ENCODE measurements at places on chromosomes 4 and X.
A peak's percentile ranks its signal among the peaks of the same experiment; 100 is the strongest.

GRCh38 chrX:17441965-17442364, 67.0 kb downstream of the NHS start:
- no peak for DNase-seq

DNA sequence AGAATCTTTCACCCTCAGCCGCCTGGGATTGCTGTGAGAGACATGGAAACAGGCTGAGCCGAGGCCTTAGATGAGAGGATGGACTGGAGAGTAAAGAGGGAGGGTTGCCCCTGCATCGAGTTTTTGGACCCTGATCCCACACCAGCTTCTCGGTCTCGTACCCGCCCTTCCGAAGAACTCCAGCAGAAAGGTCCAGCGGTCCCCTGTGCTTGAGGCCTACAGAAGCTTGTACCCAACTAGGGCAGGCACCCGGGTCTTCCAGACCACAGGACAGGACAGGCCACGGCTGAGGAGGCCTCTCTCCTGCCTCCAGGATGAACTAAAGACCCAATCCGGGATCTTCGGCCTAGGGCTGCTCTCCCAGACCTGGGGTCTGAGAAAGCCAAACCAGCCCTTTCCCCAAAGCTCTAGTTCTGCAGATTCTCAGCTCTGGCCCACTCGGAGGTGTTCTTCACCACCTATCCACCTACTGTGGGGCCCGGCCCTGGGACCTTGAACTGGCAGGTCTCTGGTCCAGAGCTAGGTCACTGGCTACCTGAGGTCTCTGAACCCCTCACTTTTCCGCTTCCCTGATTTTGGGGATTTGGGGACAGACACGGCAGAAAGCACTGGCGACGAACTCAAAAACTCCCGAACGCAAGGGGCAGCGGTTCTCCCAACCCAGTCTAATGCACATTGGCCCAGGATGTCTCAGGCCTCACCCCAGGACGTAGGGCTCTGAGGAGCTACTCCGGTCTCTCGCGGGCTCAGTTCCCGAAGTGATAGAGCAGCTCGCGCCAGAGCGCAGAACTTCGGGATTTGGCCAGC, 1.1 kb downstream of the NKX3-2 start:
- DNase-seq: no peak

DNA sequence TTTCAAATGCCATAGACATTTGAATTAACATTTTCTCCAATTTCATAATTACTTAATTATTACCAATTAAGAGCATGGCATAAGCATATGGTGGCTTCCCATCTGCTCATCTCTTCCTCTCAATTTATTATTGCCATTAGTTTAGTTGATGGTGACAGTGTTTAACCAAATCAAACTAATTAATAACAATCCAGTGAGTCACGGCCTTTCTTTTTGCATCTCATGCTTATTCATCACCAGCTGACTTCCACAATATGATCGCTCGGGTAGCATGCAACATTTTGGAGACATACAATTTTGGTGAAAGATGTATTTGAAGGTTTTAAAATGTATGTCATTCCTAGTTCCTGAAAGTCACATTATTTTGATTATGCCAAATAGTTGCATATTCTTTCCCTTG, 172.8 kb upstream of the TACR3 start:
- DNase-seq: no peak

DNA sequence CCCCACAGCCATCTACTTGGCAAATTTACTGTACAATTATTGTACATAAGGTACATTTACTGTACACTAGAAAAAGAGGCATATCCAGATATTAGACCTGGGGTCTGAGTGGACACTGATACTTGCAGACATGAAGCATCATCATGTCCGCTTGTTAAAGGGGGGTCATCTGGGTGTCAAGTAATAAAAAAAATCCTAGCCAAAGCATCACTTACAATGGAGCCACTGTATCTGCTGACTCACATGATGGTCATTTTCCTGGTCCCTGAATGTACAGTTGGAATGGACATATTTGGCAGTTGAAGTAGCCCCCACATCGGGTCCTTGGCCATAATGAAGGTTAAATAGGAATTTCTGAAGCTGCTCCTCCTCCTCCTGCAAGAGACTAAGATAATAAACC, 228.8 kb downstream of the THOC2 start:
- no peak for DNase-seq

GRCh38 chr4:26185436-26185835, 135.4 kb upstream of the RBPJ start:
- DNase-seq: no peak

- DNase-seq: no peak
These were observed 146.2 kb upstream of the HHIP start for GRCh38 chr4:144499777-144500176.

DNA sequence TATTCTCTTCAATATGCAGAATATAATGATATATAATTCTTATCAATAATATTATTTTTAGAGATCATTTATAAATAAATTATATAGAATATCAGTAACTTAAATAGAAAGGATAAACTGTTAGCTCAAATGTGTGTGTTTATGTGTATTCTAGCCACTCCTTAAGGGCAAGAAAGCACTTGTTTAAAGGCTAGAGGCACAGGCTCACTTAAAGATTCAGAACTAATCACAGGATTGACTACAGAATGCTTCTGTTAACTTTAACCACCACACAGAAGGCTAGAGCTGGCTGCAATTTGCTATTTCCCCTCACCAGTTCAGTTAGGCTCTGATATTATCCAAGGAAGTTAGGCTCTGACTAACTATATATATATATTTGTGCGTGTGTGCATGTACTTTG, 69.6 kb downstream of the TBCK start:
- no peak for DNase-seq

DNA sequence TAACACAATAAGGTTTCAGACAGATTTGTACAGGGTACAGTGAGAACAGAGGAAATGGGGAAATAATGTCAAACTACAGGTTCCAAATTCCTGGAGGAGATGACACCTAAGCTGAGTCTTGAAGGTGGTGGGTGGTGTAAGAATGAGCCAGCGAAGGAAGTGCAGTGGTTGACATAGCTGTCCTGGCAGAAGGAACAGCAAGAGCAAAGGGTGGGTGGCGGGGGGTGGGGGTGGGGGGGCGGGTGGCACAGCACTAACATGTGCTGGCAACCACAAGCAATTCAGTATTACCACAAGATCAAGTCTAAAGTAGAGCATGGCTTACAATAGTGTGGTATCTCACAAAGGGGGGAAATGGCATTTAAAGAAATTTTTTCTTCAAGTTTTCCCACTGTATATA, 13.1 kb upstream of the G3BP2 start:
- DNase-seq: no peak

DNA sequence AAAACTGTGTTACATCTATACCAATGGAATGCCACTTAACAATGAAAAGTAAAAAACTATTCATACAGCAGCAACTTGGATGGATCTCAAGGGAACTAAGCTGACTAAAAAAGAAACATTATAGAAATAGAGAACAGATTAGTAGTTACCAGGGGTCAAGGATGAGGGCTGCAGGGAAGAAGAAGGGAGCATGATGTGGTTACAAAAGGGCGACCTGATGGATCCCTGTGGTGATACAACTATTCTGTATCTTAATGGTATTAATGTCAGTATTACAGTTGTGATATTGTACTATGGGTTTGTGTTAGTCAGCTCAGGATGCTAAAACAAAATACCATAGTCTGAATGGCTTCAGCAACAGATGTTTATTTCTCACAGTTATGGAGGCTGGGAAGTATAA, 190.7 kb downstream of the ZNF674 start:
- DNase-seq: no peak

- peak; percentile 32 for DNase-seq
These were observed 41.6 kb upstream of the UGDH start for GRCh38 chr4:39568805-39569204.

DNA sequence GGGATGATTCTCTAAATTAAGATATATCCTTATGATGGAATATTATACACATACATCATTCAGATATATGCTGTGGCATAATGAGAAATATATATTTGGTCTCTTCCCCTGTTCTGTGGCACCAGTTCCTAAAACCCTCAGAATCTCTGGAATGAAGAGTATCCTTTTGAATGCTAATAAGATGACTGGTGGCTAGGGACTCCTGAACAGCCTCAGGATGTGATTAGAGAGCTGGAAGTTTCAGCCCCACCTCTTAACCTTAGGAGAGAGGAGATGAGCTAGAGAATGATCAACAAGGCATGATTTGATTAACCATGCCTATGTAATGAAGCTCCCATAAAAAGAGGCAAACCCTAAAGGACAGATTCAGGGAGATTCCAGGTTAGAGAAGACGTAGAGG, 632.0 kb downstream of the IQCM start:
- no peak for DNase-seq

- DNase-seq: peak; percentile 60
These were observed 1.0 kb upstream of the DCK start for GRCh38 chr4:70992391-70992881.

GRCh38 chr4:122914292-122914904, 8.0 kb downstream of the NUDT6 start:
- DNase-seq: peak; percentile 66

- DNase-seq: no peak
These were observed 8.2 kb downstream of the ATP11C start for GRCh38 chrX:139924696-139925095.

- DNase-seq: no peak
These were observed 204.7 kb upstream of the CASK start for GRCh38 chrX:42128020-42128419.

- no peak for DNase-seq
These were observed 77.9 kb downstream of the LRRC66 start for GRCh38 chr4:51942108-51942832.

GRCh38 chrX:40945361-40945713, 139.9 kb upstream of the USP9X start:
- peak; percentile 59 for DNase-seq

DNA sequence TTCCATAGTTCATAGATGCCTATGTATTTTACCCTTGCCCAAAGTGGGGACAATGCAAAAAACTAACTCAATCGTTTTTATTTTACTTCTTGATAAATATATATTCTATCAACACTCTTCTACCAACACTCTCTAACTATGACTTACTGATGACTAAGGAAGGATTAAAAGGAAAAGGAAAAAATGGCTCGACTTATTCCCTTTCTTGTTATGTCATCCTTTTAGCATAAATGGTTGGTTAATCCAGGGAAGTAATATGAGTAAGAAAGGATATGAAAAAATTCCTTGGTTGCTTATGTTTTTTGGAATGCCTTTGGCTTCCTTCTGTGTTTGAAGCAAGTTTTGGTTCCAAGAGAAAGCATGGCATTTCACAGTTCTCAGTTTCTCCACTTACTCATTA, 1087.1 kb downstream of the C4orf33 start:
- no peak for DNase-seq

GRCh38 chr4:39526765-39527295, 409 bp downstream of the UGDH start:
- DNase-seq: peak; percentile 55

- no peak for DNase-seq
These were observed 40.0 kb upstream of the RPS6KA3 start for GRCh38 chrX:20306668-20307067.

GRCh38 chr4:110442309-110442708, 33.6 kb upstream of the ENPEP start:
- no peak for DNase-seq

DNA sequence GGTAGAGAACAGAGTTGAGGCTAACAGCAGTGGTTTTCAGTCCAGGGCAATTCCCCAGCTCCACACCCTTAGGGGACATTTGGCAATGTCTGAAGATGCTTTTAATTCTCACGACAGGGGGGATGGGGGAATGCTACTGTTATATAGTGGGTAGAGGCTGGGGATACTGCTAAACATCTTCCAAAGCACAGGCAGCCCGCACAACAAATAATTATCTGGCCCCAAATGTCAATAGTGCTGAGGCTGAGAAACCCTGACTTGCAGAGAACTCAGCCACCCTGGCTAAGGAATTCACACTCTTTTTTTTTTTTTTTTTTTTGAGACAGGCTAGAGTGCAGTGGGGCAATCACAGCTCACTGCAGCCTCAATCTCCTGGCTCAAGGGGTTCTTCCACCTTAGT, 60.6 kb downstream of the POLR2B start:
- no peak for DNase-seq

GRCh38 chrX:13091111-13091765, 46.8 kb upstream of the FAM9C start:
- no peak for DNase-seq

DNA sequence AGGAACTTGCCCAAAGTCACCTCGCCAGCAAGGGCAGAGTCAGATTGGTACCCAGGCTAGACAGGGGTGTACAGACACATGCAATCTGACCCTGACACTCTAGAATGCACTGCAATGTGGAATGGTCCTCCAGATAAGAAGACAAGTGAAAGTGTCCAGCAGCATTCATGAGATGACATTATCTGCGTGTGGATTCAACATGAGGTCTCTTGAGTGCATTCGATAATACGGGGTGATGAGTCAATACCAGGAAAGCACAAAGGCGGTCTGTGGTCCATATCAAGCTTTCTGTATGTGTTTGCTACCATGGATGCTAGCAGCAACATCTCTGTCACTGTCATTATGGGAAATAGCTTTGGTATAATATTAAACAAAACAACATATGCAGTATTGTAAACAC, 6.8 kb upstream of the XAGE3 start:
- DNase-seq: peak; percentile 25

DNA sequence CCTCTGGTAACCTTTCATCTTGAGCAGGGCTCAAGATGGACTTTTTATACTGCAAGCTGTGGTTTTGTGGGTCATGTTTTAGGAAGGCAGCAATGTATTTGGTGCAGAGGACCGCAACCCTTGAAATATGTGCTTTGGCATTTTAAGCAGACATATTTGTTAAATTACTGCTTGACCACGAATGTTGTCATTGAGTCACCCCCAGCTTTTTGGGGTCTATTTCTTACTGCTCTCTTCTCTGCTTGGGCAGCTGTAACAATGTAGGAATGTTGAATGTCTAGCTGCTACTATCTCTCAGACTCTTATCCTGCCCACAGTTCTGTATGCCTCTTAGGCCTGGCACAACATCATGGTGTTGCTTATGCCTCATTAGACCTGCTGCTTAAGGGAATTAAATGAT, 6.0 kb downstream of the RBPJ start:
- DNase-seq: no peak

- DNase-seq: peak; percentile 86
These were observed 2.4 kb upstream of the PCDH10 start for GRCh38 chr4:133146574-133147241.

GRCh38 chr4:7854216-7854615, 85.4 kb downstream of the AFAP1 start:
- DNase-seq: no peak

DNA sequence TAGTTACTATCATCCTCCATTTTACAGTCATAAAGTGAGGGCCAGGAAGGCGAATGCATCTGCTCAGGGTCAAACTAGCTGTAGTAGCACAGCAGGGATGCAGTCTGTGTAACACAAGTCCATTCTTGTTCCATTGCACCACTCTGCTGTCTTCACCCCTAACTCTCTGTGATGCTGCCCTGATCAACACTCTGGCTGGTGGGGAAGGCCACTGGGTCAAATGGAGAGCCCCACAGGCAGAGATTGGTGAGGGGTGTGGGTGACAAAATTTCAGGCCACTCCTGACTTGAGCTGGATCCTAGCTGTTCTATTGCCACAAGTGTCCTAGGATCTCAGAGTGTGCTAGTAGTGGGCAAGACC, 136.5 kb downstream of the PJA1 start:
- no peak for DNase-seq
